ENCODE measurements at places on chromosomes 6 and 20. TPM values are rescaled to one million over a fixed set of nuclear protein-coding genes. Genes with fewer than 3 reads are reported as not detected.

Gene DEFB123
- not detected for total RNA-seq

Gene PLCB4
- total RNA-seq, result 26.2 TPM

Gene TRERF1
- 2.7 TPM for total RNA-seq

Gene TEAD3
- total RNA-seq, result 43.5 TPM

Gene IMPG1
- total RNA-seq, result 0.15 TPM

Gene PPP1R16B
- 17.6 TPM for total RNA-seq

Gene DPPA5
- total RNA-seq, result not detected

Gene CPNE5
- total RNA-seq, result 13.1 TPM

Gene BMP5
- 1.5 TPM for total RNA-seq

Measured in aorta (tissue), 5 donors.